ENCODE measurements at places on chromosomes 6 and 20. TPM values are rescaled to one million over a fixed set of nuclear protein-coding genes. Genes with fewer than 3 reads are reported as not detected.

- no peaks in the 10 kb centered on the region for H3K27me3 ChIP-seq
- H3K4me3 ChIP-seq, result no peak overlapping the region
- no peak overlapping the region for H3K27ac ChIP-seq
- DNase-seq, result peak; percentile 23
- H3K4me1 ChIP-seq, result no peaks in the 10 kb centered on the region
These were observed 186.1 kb downstream of the UNC5CL start for GRCh38 chr6:40852779-40853373.

DNA sequence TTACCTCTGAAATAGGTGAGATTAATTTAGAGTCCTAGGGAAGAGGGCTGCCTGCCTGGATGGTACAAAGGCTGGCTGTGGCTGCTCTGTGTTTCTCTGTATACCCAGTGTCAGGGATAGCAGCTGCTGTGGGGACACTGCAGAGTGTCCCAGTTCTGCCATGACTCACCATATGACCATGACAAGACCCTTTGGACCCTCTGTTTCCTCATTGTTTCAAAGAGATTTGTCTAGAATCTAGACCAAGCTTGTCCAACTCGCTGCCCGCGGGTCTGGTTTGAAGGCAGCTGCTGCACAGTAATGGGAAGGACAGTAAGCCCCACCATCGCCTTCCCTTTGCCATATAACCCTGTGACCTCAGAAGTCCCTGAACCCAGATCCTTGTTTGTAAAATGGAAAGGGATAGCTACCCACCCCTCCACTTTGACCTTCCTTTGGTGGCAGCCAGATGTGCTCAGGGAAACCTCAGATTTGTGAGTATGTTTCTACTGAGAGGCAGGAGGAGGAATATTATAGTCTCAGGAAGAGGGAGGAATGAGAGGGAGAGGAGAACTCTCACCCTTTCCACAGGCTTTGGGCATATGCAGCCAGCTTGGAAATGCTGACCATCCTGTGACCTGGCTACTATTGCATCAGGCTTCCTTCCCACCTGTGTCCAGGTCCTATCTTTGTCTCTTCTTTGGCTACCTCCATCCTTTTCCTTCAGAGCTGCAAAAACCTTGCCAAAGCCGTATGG lies 14.0 kb downstream of the PLCG1 start:
- no peak overlapping the region for H3K27ac ChIP-seq
- DNase-seq, result no peak
- no peaks in the 10 kb centered on the region for H3K36me3 ChIP-seq
- H3K4me3 ChIP-seq, result no peak overlapping the region
- peaks cover 13% of the 10 kb centered on the region for H3K4me1 ChIP-seq
- H3K27me3 ChIP-seq, result no peaks in the 10 kb centered on the region

Gene HRH3
- total RNA-seq, result not detected

DNA sequence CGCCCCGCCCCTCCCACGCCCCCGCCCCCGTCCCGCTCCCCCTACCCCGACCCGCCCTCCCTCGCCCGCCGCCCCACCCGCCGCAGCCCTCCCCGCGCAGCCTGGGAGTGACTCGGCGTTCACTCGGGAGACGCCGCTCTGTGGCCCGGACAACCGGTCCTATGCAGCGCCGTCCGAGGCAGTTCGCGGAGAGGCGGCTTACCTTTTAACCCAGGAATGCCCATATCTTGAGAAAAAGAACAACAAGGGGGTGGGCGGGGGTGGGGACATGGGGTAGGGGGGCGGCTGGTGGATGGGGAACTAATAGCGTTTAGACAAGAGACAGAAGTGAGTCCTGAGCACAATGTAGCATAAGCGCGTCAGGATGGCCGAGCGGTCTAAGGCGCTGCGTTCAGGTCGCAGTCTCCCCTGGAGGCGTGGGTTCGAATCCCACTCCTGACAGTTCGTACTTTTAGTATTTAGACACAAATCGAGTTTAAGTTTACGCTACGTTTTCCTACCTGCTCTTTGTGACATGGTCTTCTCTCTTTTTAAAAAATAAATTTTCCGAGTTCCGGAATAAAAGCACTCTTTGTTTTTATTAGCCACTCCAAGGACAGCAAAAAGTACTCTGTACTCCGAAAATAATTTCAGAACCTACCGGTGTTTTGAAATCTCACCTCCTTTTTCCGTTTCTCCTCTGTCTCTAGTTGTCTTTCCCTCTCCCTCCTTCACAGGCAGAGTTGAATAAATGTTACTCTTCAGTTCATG lies 17.1 kb upstream of the HMGN4 start:
- peak overlapping the region; percentile 57 for H3K4me3 ChIP-seq
- H3K27me3 ChIP-seq, result no peaks in the 10 kb centered on the region
- H3K27ac ChIP-seq, result peak overlapping the region; percentile 99
- peaks cover 4% of the 10 kb centered on the region for H3K4me1 ChIP-seq
- DNase-seq, result peak; percentile 93
- H3K36me3 ChIP-seq, result no peaks in the 10 kb centered on the region

GRCh38 chr20:5718896-5719595 lies 31.2 kb upstream of the SHLD1 start:
- no peak for DNase-seq
- no peaks in the 10 kb centered on the region for H3K27me3 ChIP-seq
- no peaks in the 10 kb centered on the region for H3K36me3 ChIP-seq
- H3K4me1 ChIP-seq, result no peaks in the 10 kb centered on the region
- H3K27ac ChIP-seq, result no peak overlapping the region
- no peak overlapping the region for H3K4me3 ChIP-seq

GRCh38 chr20:689947-690346 lies 14.3 kb upstream of the SCRT2 start:
- no peaks in the 10 kb centered on the region for H3K4me1 ChIP-seq
- H3K27ac ChIP-seq, result no peak overlapping the region
- H3K36me3 ChIP-seq, result no peaks in the 10 kb centered on the region
- no peak overlapping the region for H3K4me3 ChIP-seq

- no peaks in the 10 kb centered on the region for H3K36me3 ChIP-seq
- H3K4me3 ChIP-seq, result no peak overlapping the region
- H3K4me1 ChIP-seq, result no peaks in the 10 kb centered on the region
- H3K27ac ChIP-seq, result peak overlapping the region; percentile 37
These were observed 133.7 kb downstream of the PLCB4 start for GRCh38 chr20:9202420-9203080.

GRCh38 chr6:149211046-149211571 lies 106.4 kb upstream of the TAB2 start:
- no peak overlapping the region for H3K27ac ChIP-seq
- DNase-seq, result no peak
- H3K4me3 ChIP-seq, result no peak overlapping the region
- H3K27me3 ChIP-seq, result no peaks in the 10 kb centered on the region

DNA sequence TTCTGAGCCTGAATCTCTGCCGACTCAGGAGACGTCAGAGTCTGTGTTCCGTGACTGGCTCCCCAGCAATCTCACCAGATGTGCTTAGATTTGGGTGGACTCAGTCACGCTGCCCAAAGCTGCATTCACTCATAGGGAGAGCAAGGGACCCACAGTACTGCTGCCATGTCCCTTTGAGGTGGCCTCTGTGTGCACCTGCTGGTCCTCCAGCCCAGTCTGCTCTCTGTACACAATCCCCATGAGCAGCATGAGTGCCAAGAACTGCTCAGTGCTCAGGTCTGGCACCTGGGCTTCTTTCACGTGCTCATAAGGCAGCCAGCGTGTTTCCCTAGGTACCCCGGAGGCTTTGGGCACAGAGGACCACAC lies 44.2 kb upstream of the TIAM2 start:
- H3K27me3 ChIP-seq, result no peaks in the 10 kb centered on the region
- H3K4me1 ChIP-seq, result no peaks in the 10 kb centered on the region
- H3K36me3 ChIP-seq, result no peaks in the 10 kb centered on the region
- no peak for DNase-seq
- H3K4me3 ChIP-seq, result no peak overlapping the region
- H3K27ac ChIP-seq, result no peak overlapping the region

Gene TOX2
- total RNA-seq, result 0.87 TPM

DNA sequence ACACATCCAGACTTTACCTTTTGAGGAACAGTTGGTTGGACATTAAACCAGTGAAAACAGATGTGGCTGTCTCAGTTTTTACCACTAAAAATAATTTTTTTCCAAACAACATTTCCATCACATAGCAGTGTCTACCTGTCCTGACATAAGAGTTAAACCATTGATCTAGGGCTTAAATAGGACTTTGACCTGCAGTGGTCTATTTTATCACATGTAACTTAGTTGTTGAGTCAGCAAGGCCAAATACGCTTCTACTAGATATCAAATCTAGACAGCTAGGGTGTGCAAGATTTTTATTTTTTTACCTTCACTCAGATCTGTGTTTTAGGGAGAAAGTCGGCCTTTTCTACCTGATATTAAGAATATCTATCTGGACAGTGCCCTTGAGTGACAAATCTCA lies 88.8 kb upstream of the ZFP64 start:
- no peaks in the 10 kb centered on the region for H3K36me3 ChIP-seq
- H3K4me3 ChIP-seq, result no peak overlapping the region
- no peak overlapping the region for H3K27ac ChIP-seq
- peaks cover 2% of the 10 kb centered on the region for H3K27me3 ChIP-seq
- no peak for DNase-seq
- H3K4me1 ChIP-seq, result peaks cover 10% of the 10 kb centered on the region

- H3K4me3 ChIP-seq, result no peak overlapping the region
- H3K27ac ChIP-seq, result no peak overlapping the region
- H3K4me1 ChIP-seq, result no peaks in the 10 kb centered on the region
- no peak for DNase-seq
- H3K36me3 ChIP-seq, result no peaks in the 10 kb centered on the region
These were observed 38.3 kb downstream of the SNX3 start for GRCh38 chr6:108222504-108222903.

DNA sequence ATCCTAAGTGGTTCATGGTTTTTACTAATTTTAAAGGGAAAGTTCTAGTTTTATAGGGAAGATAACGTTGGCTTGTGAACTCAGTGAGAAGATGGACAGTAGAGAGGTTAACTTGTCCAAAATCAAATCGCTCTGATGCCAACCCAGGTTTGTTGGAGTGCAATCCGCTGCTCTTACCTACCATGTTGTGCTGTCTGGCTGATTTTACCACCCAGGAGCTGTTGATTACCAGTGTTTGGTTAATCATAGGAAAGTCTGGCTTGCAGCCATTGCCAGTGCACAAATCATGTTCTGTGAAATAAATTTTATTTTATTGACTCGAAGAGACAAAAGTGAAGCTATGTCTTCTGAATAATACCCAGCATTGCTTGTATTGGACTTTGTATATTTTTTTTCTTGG lies 92.4 kb downstream of the PLCB4 start:
- DNase-seq, result no peak
- H3K4me1 ChIP-seq, result peaks cover 3% of the 10 kb centered on the region
- no peaks in the 10 kb centered on the region for H3K36me3 ChIP-seq
- H3K27me3 ChIP-seq, result no peaks in the 10 kb centered on the region
- H3K27ac ChIP-seq, result no peak overlapping the region
- no peak overlapping the region for H3K4me3 ChIP-seq

DNA sequence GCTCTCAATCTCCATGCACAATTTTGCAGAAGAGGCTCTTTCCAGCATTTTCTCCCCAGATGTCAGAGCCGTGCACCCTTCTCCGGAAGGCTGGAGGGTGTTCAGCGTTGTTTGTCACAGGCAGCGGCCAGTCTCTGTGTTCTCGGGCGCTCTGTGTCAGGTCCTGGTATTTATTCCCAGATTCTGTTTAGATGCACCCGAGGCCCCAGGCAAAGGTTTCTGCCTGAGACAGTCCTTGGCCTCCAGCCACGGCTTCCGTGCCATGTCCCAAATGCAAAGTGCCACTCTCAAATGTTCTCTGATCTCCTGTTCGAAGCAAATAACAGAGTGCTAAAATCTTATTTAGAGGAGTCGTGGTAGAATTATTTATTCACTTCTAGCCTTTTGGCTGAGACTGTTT lies 140.3 kb upstream of the AGPAT4 start:
- no peak overlapping the region for H3K27ac ChIP-seq
- no peak for DNase-seq
- H3K27me3 ChIP-seq, result no peaks in the 10 kb centered on the region
- peaks cover 8% of the 10 kb centered on the region for H3K4me1 ChIP-seq

DNA sequence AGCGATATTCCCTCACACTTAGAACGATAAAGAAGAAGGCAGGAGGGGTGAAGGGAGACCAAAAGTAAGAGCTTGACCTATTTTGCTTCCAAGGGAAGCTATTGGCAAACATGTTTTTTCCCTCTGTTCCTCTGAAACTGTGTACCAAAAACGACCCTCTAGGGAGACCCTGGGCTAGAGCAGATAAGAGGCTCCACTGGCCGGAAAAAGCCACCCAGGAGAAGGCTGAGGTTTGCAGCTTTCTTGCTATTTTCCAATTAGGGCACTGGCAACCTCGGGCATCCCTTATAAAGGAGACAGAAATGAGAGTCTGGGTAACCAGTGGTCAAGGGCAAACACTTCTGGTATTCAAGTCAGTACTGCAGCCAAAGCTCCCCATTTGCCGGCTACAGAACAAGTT lies 168.0 kb downstream of the KIF16B start:
- H3K4me3 ChIP-seq, result no peak overlapping the region
- peaks cover 21% of the 10 kb centered on the region for H3K4me1 ChIP-seq
- H3K27me3 ChIP-seq, result no peaks in the 10 kb centered on the region
- no peak overlapping the region for H3K27ac ChIP-seq
- H3K36me3 ChIP-seq, result no peaks in the 10 kb centered on the region
- DNase-seq, result no peak

Gene ZNF343
- total RNA-seq, result 7.0 TPM

GRCh38 chr6:97632341-97632740 lies 349.3 kb upstream of the MMS22L start:
- DNase-seq, result no peak
- H3K27ac ChIP-seq, result no peak overlapping the region
- no peaks in the 10 kb centered on the region for H3K4me1 ChIP-seq
- no peaks in the 10 kb centered on the region for H3K27me3 ChIP-seq
- H3K4me3 ChIP-seq, result no peak overlapping the region

- H3K27me3 ChIP-seq, result no peaks in the 10 kb centered on the region
- no peak overlapping the region for H3K27ac ChIP-seq
- H3K4me1 ChIP-seq, result peaks cover 7% of the 10 kb centered on the region
- no peaks in the 10 kb centered on the region for H3K36me3 ChIP-seq
- no peak for DNase-seq
- H3K4me3 ChIP-seq, result no peak overlapping the region
These were observed 384.4 kb upstream of the IRAK1BP1 start for GRCh38 chr6:78482801-78483552.

DNA sequence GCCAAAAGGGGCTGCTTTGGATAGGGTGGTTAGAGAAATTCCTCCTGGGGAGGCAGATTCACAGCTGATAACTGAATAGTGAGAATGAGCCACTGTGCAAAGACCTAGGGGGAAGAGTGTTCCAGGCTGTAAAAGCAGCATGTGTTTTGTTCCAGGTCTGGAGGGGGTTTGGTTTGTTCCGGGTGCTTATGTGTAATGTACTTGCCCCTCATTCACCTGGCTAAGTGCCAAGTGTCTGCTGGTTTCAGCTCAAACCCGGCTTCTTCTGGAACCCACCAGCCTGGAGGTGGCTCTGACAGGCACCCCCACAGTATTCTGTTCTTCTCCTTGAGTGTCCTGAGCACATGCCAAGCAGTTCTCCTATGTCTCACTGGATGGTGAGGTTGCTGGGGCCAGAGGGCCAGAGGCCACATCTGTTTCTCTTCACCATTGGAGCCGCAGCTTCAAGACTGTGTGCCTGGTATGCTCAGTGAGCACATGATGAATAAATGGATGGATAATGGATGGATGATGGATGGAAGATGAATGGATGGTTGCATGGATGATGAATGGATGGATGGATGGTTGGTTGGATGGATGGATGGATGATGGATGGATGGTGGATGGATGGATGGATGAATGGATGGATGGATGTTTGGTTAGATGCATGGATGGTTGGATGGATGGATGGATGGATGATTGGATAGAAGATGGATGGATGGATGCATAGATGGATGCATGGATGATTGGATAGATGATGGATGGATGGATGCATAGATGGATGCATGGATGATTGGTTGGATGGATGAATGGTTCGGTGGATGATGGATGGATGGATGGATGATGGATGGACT lies 227.6 kb downstream of the BMP7 start:
- no peak for DNase-seq
- H3K4me1 ChIP-seq, result peaks cover 16% of the 10 kb centered on the region
- no peaks in the 10 kb centered on the region for H3K36me3 ChIP-seq
- no peak overlapping the region for H3K4me3 ChIP-seq

Measured in hepatocyte (in vitro differentiated cells).